T-helper 2 cell (primary cell): ENCODE measurements at places on chromosomes 1 and 21.

DNA sequence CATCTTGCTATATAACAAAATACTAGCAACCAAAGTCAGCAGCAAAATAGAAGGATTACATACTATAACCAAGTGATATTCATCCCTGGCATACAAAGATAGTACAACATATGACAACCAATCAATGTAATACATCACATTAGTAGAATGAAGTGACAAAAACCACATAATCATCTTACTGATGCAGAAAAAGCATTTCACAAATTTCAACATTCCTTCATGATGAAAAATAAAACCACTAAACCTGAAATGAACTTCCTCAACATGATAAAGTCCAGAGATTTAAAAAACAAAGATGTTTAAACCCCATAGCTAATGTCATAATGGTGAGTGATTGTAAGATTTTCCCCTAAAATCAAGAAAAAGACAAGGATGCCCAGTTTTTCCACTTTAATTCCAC lies 18.6 kb downstream of the RO60 start:
- no peak for DNase-seq

DNA sequence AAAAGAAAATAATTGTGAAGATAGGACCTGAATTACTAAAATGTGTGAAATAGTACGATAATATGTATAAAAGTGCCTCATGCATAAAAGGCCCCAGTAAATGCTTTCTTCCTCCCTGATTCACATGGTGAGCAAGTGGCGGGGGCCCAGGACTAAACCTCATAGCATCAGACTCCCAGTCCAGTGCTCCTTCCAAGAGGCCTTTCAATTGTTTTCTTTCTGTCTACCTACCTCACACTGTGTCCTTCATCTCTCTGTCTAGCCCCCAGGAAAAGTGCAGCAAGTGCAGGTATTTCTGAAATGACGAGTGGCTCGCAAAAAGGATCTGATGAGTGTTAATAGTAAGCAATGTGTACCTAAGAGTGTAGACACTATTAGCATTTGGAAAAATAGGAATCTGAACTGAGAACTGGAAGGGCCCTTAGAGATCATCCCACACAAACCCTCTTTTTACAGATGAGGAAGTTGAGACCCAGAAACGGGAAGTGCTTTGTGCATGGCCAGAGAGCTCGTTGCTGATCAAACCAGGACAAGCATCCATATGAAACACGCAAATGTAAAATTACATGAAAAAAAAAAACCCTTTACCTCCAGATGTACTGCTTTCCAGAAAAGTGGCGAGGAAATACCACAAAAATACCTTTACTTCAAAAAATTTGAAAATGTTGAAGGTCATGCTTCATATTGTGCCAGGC lies 118.2 kb upstream of the HOOK1 start:
- DNase-seq: no peak

GRCh38 chr1:205077158-205077933 lies 6.9 kb downstream of the TMEM81 start:
- no peak for DNase-seq

DNA sequence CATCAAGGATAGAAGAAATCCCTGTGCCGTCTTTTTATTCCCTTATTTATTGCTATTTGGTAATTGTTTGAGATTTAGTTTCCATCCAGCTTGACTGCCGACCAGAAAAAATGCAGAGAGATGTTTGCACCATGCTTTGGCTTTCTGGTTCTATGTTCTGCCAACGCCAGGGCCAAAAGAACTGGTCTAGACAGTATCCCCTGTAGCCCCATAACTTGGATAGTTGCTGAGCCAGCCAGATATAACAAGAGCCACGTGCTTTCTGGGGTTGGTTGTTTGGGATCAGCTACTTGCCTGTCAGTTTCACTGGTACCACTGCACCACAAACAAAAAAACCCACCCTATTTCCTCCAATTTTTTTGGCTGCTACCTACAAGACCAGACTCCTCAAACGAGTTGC lies 99.0 kb downstream of the TGFB2 start:
- no peak for DNase-seq

- DNase-seq: no peak
Measured at GRCh38 chr1:5889462-5889861, 102.8 kb downstream of the NPHP4 start.

- DNase-seq: no peak
Measured at GRCh38 chr1:66527686-66528085, 6.3 kb upstream of the SGIP1 start.

DNA sequence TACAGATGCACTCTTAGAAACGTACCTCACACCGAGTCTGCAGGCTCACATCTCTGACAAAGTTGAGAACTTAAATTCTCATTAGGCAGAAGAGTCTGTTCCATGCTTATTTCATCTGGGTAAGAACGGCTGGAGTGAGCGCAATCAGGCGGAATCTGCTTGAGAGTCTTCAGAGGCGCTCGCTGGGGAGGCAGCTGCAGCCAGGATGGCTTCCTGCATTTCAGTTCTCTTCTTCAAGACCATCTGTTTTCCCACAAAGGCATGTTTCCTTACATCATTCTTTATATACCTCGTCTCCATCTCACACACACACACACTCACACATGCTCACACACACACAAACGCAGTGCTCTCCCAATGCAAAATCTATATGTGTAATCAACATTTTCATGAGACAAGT lies 497.1 kb downstream of the AJAP1 start:
- DNase-seq: no peak

- DNase-seq: no peak
Measured at GRCh38 chr1:28144203-28145135, 32.0 kb downstream of the PTAFR start.

DNA sequence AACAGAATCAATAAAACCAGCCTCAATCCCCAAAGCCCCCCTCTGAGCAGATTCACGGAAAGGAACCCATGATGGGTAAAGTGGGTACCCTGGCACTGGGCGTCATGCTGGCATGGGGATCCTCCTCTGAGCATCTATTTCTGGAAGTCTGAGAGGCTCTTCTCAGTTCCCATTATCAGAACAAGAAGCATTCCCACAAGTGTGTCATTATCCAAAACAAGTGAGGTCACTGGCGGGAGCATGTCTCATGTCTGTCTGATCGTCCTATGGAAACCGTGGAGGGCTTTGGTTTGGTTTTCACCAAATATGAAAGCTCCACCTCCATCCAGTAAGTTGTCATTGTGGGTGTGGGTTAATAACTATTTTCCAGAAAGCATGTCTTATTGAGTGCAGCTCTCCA lies 70.7 kb downstream of the PGM1 start:
- DNase-seq: no peak

GRCh38 chr1:248811514-248812490 lies 13.9 kb downstream of the SH3BP5L start:
- no peak for DNase-seq

DNA sequence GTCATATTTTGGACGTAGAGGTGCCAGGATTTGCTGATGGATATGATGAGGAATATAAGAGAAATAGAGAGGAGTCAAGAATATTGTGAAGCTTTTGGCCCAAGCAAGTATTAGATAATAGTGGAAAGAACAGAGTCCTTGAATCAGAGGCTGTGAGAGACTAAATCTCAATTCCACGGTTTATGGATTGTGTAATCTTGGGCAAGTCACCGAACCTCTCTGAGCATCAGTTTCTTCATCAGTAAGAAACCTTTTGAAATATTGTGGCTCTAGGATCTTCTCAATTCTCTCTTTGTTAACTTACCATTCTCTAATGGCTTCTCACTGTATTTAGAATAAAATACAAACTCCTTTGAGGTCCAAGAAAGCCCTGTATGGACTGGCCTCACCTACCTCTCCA lies 77.6 kb downstream of the RPS6KA1 start:
- DNase-seq: no peak

- DNase-seq: no peak
Measured at GRCh38 chr1:61301824-61302657, 219.7 kb downstream of the NFIA start.

- DNase-seq: no peak
Measured at GRCh38 chr1:239361403-239361802, 25.0 kb upstream of the CHRM3 start.

- DNase-seq: no peak
Measured at GRCh38 chr1:66478116-66478515, 55.8 kb upstream of the SGIP1 start.

- no peak for DNase-seq
Measured at GRCh38 chr1:43924516-43924915, 9.1 kb upstream of the ARTN start.

GRCh38 chr1:183912265-183912886 lies 107.5 kb downstream of the RGL1 start:
- no peak for DNase-seq

DNA sequence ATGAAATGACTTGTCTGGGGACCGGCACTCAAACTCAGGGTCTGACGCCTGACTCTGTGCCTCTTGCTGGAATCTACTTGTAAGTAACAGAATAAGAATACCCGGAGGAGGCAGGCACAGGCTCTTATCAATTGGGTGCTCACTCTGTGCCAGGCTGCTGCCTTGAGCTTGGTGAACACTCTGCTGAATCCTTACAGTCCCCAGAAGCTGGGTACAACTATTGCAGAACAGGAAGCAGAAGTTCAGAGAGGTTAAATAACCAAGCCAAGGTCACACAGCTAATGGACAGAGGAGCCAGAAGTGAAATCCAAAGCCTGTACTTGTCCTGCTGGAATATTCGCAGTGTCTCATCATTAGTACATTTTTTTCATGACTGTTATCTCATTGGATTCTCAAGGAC lies 86.0 kb downstream of the EPHB2 start:
- DNase-seq: no peak

- peak; percentile 15 for DNase-seq
Measured at GRCh38 chr1:179883040-179883744, 1.1 kb downstream of the TOR1AIP1 start.

DNA sequence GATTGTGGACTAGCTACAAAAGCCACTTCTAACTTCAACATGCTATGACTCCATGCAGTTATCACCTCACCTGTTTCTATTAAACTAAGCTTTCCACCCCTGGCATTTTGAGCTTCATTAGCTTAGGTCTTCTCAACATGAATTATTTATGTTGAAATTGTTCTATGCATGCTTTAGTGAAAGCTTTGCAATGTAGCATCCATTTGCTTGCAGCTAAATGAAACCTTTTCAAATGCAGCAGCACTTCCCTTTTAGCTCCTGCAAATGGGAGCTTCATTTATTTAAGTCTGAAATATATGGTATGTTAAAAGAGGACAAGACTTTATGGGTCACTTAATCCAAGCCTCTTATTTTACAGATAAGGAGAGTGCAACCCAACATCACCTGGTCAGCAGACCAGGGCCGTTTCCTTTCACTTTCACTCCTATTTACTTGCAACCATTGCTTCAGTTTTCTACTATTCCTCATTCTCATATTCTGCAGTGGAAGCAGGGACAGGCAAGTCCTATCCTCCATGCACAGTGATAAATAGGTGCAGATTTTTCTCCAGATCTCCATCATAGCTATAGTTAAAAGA lies 56.4 kb upstream of the SAMSN1 start:
- DNase-seq: no peak

DNA sequence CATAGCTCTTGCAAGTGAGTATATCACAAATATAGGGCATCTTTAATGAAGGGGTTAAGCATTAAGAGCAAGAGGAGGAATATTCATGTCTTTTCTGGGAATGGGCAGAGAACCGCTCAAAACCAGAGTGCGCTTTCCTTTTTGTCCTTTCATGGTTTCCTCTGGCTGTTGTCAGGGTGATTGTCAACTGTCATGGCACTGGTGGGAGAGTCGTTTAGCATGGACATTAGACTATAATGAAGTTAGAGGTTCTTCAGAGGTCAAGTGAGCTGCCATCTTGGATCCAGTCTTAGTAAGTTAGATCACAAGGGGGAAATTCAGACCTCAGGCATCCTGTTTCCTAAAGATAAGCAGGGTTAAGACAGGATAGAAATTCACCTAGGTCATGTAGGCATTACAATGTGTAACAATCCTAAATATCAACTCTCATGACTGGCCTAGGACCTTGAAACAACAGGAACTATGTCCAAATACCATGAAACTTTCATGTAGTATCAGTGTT lies 12.1 kb upstream of the COA6 start:
- DNase-seq: no peak

DNA sequence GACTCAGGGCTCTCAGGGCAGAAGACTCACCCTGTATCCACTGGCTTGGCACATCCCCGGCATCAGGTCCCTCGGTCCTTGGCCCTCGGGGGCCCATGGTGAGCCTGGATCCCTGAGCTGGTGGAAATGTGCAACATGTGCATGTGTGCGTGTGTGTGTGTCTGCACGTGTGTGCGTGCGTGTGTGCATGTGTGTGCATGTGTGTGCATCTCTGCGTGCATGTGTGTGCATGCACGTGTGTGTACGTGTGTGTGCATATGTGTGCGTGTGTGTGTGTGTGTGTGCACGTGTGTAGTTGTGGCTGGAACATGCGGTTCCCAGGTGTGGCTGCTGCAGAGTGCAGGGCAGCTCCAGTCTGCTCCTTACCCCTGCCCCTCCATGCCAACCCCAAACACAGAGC lies 51.3 kb downstream of the UMODL1 start:
- DNase-seq: no peak

GRCh38 chr21:43611598-43612369 lies 47.5 kb downstream of the HSF2BP start:
- DNase-seq: no peak

GRCh38 chr1:85463731-85464496 lies 1.0 kb downstream of the DDAH1 start:
- DNase-seq: no peak

DNA sequence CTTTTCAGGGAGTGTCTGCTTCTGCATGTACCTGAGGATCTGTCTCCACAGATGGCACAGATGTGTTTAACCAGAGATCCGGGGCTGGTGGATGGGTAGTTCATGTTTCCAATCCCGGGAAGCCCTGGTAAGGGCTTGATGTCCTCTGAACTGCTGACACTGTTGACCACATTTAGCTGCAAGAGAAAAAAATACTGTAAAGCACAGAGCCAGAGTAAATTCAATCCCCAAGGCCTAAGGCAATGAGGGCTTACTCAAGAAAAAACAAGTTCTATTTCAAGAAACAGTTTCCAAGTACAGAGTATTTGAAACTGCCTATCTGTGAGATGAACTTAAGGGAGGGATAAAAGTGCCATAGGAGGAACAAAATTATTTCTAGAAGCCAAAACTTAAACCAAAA lies 25.1 kb downstream of the RXRG start:
- no peak for DNase-seq

- no peak for DNase-seq
Measured at GRCh38 chr21:25733859-25734653, 648 bp downstream of the ATP5PF start.

- no peak for DNase-seq
Measured at GRCh38 chr1:119981986-119982815, 85.9 kb upstream of the ADAM30 start.

DNA sequence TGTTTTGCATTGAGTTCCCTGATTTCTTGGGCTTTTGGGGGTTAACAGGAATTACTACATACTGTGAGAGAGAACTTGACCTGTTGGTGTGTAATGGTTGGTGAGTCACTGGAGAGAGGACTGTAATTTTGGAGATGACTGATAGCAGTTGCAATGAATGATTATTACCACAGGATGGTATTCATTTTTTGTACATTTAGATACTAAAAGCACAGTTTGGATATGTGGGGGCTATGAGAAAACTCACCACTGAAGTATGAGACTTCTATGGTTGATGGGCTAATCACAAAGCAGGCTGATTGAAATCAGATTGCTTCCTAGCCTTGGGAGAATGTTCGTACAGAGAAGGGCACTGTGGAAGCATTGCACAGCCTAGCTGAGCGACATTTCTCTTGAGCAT lies 1571.3 kb upstream of the PRMT6 start:
- DNase-seq: no peak
